ENCODE measurements at places on chromosomes 1 and 21.
A peak's percentile ranks its signal among the peaks of the same experiment; 100 is the strongest.

DNA sequence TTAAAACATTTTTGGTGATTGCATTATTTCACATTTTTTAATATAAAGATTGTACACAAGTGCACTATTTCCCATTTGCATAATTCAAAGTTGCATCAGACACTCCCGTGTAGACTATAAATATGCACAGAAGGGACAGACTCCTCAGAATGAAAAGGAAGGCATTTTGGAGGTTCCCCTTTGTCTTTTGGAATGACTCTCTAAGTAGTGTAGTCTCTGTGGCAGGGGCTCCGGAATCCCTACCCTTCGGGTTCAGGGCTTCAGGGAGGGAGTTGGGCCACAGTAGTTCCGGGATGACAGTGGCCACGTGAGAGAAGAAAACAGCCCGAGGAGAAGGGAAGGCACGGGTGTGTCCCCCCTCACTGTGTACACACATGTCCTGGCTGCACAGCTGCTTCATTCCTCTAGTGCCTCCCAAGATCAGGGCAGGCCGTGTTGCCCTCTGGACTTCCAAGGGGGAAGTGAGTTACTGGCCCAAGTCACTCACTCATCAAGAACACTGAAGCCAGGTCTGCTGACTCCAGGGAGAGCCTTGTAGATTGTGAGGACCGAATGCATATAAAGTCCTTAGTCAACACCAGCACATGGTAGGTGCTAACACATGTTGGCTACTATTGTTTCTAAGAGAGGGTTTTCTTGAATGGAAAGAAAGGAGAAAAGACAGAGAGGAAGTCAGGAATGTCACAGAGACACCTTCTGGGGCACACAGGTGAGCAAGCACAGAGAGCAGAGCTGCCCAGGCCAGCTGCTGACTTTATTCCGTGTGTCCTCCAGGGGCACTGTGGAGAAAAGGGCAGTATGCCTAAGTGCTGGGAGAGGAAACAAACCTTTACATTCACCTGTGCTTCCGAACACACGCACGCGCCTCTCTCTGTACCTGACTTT is 39.8 kb downstream of the LHX4 start:
- no peak for DNase-seq

- DNase-seq: no peak
Observed at GRCh38 chr1:223030871-223031400, 112.1 kb downstream of the TLR5 start.

GRCh38 chr21:26800970-26801431 is 44.2 kb downstream of the ADAMTS1 start:
- DNase-seq: no peak

GRCh38 chr1:155000726-155001424 is 1.7 kb upstream of the ZBTB7B start:
- peak; percentile 45 for DNase-seq

GRCh38 chr1:36089393-36090121 is 865 bp downstream of the ADPRS start:
- no peak for DNase-seq

GRCh38 chr1:109210058-109210457 is 3.7 kb upstream of the SARS1 start:
- DNase-seq: no peak

GRCh38 chr1:44590475-44590874 is 83.8 kb downstream of the TMEM53 start:
- no peak for DNase-seq

GRCh38 chr1:169576241-169576934 is 9.9 kb downstream of the F5 start:
- no peak for DNase-seq

GRCh38 chr1:55055084-55055882 is 15.9 kb downstream of the PCSK9 start:
- DNase-seq: no peak

GRCh38 chr1:153372571-153372970 is 2.9 kb downstream of the S100A12 start:
- DNase-seq: no peak

- DNase-seq: peak; percentile 16
Observed at GRCh38 chr1:44405798-44406736, 1.0 kb downstream of the RNF220 start.

DNA sequence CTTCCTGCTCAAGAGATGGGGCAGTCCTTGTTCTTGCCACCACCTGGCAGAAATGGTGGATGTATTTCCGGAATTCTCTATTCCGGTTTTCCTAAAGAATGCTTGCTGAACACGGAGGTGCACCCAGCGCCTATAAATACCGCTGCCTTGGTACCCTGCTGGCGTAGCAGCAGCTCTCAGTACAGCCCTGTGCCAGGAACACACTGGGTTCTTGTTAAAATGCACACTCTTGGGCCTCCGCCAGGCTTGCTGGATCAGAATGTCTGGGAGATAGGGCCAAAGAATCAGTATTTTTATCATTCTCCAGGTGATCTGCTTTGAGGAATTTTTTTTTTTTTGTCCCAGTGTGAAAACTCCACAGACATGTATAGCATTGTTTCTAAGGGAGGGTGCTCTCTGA is 54.2 kb downstream of the IGSF5 start:
- no peak for DNase-seq

- DNase-seq: no peak
Observed at GRCh38 chr1:58966103-58966916, 182.5 kb upstream of the JUN start.

DNA sequence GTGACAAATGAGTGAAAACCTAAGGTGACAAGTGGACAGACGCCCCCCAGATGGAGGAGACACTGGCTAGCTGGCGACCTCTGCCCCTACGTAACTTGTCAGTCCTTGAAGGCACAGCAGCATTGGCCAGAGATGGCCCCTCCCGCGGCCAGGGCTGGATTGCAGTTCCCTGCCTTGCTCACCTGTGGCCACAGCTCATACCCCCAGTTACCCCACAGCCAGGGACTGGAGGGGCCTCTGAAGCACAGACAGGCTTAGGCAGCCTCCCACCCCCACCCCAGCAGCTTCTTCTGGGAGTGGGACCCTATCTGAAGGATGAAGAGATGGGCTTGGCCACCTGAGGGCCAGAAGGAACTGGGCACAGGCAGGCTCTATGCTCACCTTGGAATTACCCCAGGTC is 3.7 kb downstream of the HES3 start:
- no peak for DNase-seq

DNA sequence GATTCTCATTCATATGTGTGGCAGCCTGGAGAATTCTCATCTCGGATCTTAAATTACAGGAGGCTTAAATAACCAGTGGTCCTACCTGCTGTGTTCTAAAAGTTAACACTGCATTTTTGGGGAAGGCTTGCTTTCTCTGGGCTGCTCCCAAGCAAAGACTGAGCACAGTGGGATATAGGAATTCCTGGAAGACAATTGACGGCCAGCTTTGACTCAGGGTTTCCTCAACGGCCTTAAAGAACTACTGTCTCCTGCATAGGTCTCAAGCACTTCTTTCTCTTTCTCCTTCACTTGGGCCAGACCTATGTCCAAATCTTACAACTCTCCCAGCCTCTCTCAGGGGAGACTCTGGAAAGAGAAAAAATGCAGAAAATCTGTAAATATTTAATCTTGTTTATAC is 1.0 kb upstream of the KRTAP13-3 start:
- DNase-seq: no peak

DNA sequence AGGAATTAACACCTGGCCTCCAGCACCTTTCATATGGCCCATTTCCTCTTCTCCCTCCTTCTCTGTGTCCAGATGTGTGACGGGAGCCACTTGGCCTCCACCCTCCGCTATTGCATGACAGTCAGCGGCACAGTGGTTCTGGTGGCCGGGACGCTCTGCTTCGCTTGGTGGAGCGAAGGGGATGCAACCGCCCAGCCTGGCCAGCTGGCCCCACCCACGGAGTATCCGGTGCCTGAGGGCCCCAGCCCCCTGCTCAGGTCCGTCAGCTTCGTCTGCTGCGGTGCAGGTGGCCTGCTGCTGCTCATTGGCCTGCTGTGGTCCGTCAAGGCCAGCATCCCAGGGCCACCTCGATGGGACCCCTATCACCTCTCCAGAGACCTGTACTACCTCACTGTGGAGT is 5.6 kb downstream of the TMEM61 start:
- no peak for DNase-seq

- DNase-seq: peak; percentile 62
Observed at GRCh38 chr1:93908394-93909145, 660 bp downstream of the GCLM start.
